Germinal center (tissue), 1 donor: ENCODE measurements at places on chromosomes 7 and 10.

DNA sequence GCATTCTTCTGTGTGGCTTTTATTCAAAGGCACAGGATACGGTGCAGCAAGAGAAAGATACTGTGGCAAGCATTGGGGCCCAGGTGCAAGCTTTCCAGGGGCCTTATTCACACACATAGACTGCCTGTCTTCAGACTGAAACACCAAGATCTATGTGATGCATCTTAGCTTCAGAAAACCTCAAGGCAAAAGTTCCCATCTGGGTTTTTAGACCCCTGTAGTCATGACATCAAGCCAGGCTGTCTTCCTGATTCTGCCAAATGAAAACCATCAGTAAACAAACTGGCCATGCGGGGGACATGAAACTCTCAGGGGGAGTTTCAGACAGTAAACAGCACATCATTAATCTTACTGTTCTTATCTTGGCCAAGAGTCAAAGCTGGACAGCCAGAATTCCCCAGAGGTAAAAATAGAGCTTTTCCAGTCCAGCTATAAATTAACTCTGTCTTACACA is 9.8 kb downstream of the AGBL3 start:
- no peak for DNase-seq

GRCh38 chr10:18325889-18326531 is 185.8 kb downstream of the CACNB2 start:
- no peak for DNase-seq

DNA sequence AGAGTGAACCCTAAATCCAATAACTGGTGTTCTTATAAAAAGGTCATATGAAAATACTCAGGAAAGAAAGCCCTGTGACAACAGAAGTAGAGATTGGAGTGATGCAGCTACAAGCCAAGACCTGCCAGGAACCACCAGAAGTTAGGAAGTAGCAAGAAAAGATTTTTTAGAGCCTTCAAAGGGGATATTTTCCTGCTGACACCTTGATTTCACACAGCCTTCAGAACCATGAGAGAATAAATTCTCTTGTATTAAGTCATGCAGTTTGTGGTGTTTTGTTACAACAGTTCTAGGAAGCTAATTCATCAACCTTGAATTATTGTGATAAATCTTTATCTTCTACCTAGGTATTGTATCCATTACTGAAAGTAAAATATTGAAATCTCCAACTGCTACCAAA is 81.0 kb downstream of the HYCC1 start:
- DNase-seq, result no peak

DNA sequence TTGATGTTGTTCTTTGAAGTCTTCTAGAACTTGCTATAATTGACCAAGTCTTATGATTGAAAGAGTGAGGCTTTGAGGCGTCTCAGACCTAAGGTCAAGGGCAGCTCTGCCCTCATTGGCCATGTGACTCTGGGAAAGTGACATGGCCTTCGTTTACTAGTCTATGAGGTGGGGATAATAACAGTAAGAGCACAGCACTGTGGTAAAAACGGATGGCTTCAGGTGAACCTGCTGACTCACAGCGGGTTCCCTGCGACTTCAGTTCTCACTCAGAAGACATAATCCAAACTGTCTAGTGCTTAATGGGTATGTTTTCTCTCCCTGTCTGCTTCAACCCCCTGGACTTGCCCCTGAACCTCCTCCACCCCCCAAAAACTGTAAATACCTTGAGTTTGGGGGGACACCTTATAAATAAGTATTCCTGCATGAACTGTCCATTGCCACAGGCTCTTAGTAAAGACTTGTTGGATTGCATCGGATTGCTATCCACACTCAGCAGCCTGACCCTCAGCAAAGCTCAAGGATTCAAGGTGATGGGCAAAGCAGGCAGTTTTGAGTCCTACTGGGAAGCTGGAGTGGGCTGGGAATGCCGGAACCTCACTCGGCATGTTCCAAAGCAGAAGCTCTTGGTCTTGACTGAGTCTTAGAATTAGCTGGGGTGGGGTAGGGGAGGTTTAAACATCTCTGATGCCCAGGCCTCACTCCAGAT is 304.6 kb downstream of the KLF6 start:
- no peak for DNase-seq

- peak; percentile 14 for DNase-seq
Observed at GRCh38 chr10:29543715-29544114, 91.1 kb downstream of the SVIL start.

DNA sequence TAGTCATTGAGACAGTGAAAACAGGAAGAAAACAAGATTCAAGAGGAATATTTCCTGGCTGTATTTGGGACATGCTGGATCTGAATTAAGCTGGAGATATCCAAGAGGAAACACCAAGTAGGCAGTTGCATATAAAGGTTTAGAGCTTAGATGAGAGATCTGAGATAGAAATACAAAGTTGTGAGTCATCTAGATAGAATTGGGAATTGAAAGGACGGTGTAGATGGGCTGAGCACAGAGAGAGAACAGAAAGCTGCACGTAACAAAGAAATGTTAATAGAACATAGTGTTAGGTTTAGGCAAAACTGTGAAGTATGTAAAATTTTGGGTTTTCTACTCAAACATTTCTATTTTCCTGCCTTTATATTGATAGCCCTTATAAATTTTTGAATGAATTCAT is 218.5 kb upstream of the TMEM196 start:
- no peak for DNase-seq

DNA sequence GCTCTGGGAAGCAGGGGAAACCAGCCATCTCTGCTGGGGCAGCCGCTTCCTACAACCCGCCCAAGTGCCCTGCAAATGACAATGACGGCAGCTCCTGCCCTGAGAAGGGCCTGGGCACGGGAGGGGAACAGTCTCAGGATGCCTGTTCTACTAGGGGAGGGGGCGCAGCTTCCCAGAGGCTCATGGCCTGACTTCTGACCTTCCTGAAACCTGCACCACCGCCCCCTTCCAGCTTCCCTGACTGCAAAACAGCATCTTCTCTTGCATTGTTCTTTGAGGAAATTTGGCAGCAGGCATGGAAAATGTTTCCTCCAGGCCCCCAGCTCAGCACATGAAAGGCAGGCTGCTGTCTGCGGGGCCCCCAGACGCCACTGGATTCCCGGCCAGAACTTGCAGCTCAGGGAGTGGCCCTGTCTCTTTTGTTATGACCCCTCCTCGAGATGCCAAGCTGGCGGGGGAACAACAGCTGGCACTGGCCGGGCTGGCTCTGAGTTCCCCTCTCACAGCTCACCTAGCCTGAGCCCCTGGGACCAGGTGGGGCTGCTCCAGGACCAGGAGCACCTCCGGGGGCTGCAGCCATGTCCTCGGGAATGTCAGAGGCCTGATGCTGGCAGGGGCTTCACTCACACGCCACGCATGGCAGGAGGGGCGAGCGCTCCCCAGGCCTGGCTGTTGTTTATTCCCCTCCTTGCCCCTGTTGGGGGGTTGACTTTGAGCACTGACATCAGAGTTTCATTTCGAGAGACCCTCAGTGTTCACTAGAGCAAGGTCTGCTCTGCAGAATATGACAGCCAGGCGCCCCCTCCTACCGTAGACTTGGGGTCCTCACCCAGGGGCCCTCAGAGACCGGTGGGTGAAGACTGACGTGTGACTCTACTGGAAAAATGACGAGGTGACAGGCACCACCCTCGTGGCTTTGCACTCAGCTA is 62.7 kb downstream of the CALML3 start:
- DNase-seq, result no peak

- DNase-seq, result peak; percentile 65
Observed at GRCh38 chr10:92291921-92292845, 1.2 kb downstream of the MARCHF5 start.

DNA sequence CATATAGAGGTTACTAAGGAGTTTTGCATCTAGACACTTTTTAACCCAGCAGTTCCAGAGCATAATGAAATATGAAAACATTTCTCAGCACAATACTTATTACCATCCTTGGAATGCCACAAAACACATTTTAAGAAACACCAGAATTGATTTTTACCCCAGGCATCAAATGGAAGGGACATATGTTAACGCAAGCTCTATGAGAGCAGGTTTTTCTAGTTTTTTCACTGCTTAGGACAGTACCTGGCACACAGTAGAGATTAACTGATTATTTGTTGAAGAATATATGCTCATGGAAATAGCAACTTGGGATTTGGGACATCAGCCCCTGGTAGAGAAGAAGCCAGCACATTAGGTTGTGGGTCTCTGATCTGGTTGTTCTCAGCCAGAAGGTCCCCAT is 67.0 kb upstream of the ARID5B start:
- DNase-seq, result no peak
